Activated T-cell treated with anti-CD3 and anti-CD28 coated beads, Interleukin-2, amount 50 U/mL, for 4 hours (primary cell): ENCODE measurements at places on chromosomes 5 and 9.

- DNase-seq: no peak
Observed at GRCh38 chr9:111969061-111969460, 72.4 kb downstream of the UGCG start.

DNA sequence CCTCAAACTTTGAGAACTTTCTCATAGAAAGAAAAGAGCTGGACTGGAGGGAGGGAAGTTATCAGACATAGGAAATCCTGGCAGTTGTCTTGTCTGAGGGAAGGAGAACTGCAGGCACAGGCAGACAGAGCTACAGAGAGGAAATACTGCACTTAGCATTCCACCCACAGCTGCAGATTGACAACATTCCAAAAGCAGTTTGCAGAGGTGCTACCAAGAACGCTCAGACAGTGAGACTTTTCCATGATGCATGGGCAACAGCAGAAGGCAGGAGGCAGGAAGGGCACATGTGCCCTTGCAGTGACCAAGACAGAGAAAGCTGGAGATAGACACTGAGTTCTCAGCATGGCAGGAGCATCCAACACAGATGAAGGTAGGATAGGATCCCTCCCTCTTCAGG, 327.5 kb upstream of the ZNF462 start:
- DNase-seq: no peak

DNA sequence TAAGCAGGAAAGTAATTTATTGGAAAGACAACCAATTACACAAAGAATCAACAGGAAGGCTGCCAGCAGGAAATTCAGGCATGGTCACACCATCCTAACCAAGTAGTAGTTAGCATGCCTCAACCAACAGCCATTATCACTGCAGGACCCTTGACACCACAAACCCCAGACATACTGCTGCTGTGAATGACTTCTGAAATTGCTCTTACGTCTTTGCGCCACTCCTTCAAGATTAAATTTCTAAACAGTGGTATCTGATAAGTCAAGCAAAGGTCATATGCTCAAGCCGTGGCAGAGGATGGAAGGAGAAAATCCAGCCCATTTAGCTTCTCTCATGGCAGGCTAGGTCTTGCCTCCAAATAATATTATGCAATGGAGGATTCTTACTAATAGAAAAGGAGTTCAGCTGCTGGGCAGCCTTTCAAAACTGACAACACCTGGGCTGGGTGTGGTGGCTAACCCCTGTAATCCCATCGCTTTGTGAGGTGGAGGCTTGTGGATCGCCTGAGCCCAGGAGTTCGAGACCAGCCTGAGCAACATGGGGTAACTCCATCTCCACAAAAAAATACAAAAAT, 5.0 kb upstream of the PTGER4 start:
- DNase-seq: no peak

GRCh38 chr5:107425541-107426031, 245.2 kb downstream of the EFNA5 start:
- no peak for DNase-seq

DNA sequence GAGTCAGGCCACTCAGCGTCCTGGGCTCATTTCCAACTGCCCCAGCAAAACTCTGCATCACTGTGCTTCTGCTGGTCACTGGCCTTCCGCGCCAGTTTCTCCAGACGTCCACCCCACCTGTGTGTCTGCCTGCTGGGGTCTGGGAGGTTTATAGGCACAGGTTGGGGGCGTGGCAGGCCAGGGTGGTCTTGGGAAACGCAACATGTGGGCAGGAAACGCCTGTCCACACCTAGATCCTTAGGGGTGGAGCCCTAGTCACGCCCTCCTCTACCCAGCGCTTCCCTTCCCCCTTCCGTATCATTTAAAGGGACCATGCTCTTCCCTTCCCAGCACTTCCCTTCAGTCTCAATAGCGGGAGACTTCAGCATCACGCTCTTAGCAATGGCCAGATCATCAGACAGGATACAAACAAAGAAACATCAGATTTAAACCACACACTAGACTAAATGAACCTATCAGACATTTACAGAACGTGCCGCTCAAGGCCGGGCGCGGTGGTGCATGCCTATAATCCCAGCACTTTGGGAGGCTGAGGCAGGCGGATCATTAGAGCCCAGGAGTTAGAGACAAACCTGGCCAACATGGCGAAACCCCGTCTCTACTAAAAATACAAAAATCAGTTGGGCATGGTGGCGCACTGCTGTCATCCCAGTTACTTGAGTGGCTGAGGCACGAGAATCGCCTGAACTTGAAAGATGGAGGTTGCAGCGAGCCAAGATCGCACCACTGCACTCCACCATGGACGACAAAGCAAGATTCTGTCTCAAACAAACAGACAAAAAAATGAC, 11.8 kb upstream of the BTNL9 start:
- DNase-seq: no peak

- no peak for DNase-seq
Observed at GRCh38 chr5:179914032-179914755, 6.5 kb upstream of the TBC1D9B start.

DNA sequence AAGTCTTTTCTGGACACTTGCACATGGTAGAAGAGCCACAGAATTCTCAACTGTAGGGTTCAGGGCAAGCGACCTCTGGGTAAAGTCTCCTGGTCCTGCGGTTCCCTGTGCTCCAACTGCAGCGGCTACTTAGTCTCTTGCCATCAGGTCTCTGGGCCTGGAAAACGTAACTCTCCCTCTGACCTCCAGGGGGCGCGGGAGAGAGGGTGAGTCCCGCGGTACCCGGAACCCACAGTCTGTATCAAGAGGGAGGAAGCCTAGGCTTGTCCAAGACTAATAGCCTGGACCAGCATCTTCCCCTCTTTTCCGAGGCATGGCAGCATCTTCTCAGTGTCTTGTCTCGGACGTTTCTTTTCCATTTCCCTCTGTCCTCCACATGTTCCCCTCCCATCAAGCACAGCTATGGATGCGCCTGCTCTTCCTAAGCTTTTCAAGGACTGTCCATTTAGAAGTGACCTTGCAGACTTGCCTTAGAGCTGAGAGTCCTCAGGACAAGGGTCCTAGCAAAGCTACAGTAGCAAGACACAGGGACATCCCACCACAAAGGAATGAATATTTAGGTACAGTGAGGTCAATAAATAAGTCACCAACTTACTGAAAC, 59.3 kb downstream of the FSTL4 start:
- DNase-seq: peak; percentile 39

DNA sequence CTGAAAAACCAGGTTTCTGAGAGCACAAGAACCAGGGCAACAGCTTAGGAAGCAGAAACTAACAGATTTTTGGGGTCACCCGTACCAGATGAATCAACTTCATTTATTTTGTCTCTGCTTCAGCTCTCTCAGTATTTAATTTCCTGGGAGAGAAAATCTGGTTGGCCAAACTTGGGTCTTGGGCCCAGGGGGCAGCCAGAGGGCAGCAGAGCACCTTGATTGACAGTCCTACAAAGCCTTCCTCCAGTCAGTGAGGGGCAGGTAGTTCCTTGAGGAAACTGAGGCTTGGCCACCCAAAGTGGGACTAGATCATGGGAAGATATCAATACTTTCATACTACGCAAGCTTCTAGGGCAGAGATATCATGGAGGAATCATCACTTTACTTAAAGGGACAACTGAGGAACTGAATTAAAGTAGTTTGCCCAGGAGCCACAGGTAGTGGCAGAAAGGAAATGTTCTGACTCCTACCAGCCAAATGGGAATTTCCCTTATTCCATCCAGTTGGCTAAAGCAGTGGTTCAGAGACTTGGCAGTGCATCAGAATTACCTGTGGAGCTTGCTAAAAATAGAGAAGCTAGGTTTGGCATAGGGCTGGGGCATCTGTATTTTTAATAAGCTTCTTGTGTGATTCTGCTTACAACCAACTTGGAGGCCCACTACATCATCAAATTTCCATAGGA, 21.5 kb upstream of the ARHGAP26 start:
- peak; percentile 47 for DNase-seq

DNA sequence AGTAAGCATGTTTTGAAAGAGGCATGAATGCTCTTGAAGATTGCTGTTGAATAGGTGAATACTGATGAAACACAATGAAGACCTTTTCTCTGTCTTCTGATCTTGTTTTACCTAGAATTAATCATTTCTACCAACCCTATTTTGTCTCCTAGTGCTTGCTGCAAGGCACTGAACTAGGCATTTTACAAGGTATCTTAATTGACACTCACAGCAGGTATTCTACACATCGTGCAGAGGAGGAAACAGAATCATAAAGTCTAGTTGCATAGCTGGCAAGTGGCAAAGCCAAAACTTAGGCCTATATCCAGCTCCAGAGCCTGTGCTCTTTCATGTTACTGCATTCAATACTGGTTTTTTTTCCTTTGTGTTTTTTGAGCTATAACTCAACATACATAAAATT, 50.7 kb downstream of the CTNNA1 start:
- no peak for DNase-seq

GRCh38 chr5:136242136-136242535, 49.2 kb upstream of the SMIM32 start:
- DNase-seq: no peak

GRCh38 chr5:25619273-25619672, 974.5 kb upstream of the CDH10 start:
- no peak for DNase-seq

DNA sequence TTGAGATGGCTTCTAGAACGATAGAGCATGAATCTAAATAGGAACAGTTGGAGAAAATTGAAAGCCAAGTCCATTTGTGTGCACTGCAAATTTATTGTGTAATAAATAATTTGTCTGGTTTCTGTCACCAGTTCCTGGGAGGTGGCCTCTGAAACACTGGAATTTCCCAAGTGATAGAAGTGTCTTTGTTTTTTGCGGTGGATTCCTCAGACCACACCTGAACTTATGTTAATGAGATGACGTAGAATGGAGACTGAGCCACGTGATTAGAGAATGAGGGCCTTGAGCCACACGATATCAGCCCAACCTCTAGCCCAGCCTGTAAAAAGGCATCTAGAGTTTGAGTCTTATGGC, 105.1 kb downstream of the MSX2 start:
- no peak for DNase-seq

- DNase-seq: no peak
Observed at GRCh38 chr5:32600054-32600622, 14.8 kb downstream of the SUB1 start.

- DNase-seq: no peak
Observed at GRCh38 chr5:124043456-124043855, 531.5 kb downstream of the CSNK1G3 start.

- DNase-seq: no peak
Observed at GRCh38 chr5:111748304-111748763, 8.7 kb downstream of the NREP start.

DNA sequence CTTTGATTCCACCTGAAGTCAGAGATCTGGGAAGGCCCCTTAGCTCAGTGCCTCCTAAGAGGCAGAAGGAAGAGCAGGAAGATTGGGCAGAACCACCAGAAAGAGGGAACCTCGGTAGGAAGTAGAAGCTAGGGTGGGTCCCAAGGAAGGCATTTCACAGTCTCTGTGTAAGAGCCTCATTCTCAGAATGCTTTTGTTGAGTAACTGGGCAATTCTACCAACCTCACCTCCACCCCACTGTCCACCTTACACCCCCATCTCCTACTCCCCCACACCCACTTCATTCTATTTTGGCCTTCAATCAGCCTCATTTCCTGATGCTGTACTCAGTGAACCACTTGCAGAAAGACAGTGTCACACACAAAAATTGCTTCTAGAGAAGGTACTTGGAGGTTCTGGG, 3.5 kb downstream of the HBEGF start:
- DNase-seq: no peak

GRCh38 chr5:29143266-29143665, 2050.2 kb upstream of the CDH6 start:
- DNase-seq: no peak

- DNase-seq: no peak
Observed at GRCh38 chr5:10726913-10727517, 34.0 kb downstream of the DAP start.

- no peak for DNase-seq
Observed at GRCh38 chr5:168086746-168087145, 204.7 kb upstream of the WWC1 start.

DNA sequence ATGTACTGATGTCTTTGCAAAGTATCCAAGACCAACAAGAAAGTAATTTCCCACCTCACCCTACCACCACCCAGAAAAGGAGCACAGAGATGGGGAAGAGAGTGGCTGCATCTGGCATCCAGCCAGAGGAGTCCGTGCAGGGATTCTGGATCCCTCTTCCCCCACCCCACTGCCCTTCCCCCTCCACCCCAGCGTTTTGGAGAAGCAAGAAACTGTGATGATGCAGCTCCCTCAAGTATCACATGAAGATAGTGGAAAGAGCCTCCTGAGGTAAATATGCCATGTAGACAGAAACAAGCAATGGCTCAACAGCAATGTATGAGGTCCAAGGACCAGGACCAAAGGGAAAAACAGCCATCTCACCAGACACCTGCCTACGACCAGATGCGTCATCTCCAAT, 153.8 kb downstream of the DEPDC1B start:
- DNase-seq: no peak

DNA sequence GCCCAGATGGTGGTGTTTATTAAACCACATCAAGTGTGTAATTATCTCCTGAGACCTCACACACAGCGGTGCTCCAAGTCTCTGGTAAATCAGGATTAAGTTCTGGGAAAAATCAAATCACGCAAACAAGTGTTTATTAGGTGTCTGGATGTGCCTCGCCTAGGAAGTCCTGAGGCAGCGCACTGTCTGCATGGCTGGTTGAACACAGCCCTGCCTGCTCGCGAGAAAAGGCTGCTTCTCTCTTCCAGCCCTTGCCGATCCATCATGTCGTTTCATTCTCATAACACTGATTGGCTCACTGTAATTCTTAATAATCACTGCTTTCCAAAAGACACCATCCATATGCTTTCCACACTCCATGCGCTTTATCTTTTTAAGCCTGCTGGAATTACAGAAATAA, 229.6 kb upstream of the DAP start:
- DNase-seq: no peak

GRCh38 chr9:98826716-98827115, 19.2 kb downstream of the GALNT12 start:
- DNase-seq: no peak

GRCh38 chr9:121350993-121351561, 19.0 kb downstream of the STOM start:
- no peak for DNase-seq

DNA sequence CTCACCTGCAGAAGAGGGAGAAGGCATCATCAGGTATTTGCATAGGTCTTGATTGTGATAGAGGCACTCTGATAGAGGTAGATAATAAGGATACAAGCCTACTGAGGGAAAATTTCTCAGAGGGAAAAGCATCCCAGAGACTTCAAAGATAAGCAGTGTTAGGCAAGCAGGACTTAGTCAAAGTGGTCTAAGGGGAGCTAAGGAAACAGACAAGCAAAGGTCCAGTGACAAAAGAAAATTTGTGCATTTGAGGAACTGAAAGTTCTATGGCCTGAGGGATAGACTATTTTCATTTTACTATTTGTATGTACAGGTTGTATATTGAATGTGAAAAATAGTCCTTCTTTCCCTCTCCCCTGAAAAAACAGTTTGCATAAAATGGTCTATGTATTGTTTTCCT, 27.4 kb downstream of the OXCT1 start:
- DNase-seq: no peak

GRCh38 chr5:146041180-146041789, 64.1 kb downstream of the PLAC8L1 start:
- no peak for DNase-seq

- DNase-seq: no peak
Observed at GRCh38 chr5:175418251-175418650, 25.7 kb downstream of the DRD1 start.

GRCh38 chr5:165333623-165334022, 1828.2 kb downstream of the MAT2B start:
- DNase-seq: no peak
